ENCODE measurements at places on chromosomes 11 and 22. TPM values are rescaled to one million over a fixed set of nuclear protein-coding genes. Genes with fewer than 3 reads are reported as not detected.

Gene TMEM25
- total RNA-seq, result 23.2 TPM

Gene GSTT2B
- 4.2 TPM for total RNA-seq

Gene IFITM10
- 1.5 TPM for total RNA-seq

Gene FAM180B
- total RNA-seq, result not detected

Gene CD3E
- total RNA-seq, result not detected

Gene SLC35F2
- 27.4 TPM for total RNA-seq

Gene FOLR1
- total RNA-seq, result not detected

Gene MFRP
- not detected for total RNA-seq

Gene SESN3
- 12.2 TPM for total RNA-seq

Gene PGA5
- not detected for total RNA-seq

Gene CBX7
- 1.7 TPM for total RNA-seq

Gene SREBF2
- total RNA-seq, result 96.5 TPM

Gene RTN4R
- total RNA-seq, result 0.97 TPM

Gene EFCAB6
- 1.5 TPM for total RNA-seq

Gene MS4A7
- not detected for total RNA-seq

Gene NLRP14
- not detected for total RNA-seq

Gene OVOL1
- not detected for total RNA-seq

Gene RHOD
- 10.1 TPM for total RNA-seq

Gene SCGB1C1
- not detected for total RNA-seq

Gene GAS2L1
- 7.4 TPM for total RNA-seq

Measured in smooth muscle cell of the umbilical artery (primary cell).